ENCODE measurements at places on chromosomes 12 and 14.

DNA sequence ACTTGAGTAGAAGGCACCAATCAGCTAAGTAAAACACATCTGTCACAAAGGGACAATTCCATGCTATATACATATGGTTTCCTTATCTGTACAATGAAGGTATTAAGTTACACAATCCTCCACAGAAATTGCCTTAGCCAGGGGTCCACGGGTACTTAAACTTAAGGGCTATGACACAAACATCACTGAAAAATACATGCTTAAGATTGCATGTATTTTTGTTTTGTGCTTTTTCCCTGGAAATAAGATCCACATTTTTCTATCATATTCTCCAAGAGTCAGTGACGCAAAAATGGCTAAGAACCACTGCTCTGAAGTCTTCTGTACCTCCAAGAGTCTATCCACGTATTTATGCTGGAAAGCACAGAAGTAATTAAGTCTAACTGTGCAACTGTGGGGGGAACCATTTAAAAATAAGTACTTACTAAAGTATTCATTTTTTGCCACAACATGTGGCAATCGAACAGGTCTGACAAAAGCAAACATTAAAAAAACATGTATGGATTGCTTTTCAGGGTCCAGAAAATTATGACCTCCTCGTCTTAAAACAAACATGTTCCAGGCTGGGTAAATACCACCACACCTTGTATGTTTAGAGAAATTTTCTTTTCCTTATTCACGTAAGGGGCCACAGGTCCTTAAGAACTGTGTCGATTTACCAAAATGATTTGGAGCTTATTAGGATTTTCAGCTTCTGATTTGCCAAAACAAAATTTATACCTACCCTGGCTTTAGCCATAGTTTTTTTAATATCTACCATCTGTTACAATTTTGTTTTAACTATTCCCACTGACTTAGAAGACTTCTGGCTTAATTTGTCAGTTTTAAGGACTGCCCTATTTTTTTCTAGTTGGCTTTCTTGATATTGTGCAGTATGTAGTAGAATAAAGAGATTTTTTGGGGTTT lies 2.8 kb downstream of the SLC38A2 start:
- no peak for DNase-seq

DNA sequence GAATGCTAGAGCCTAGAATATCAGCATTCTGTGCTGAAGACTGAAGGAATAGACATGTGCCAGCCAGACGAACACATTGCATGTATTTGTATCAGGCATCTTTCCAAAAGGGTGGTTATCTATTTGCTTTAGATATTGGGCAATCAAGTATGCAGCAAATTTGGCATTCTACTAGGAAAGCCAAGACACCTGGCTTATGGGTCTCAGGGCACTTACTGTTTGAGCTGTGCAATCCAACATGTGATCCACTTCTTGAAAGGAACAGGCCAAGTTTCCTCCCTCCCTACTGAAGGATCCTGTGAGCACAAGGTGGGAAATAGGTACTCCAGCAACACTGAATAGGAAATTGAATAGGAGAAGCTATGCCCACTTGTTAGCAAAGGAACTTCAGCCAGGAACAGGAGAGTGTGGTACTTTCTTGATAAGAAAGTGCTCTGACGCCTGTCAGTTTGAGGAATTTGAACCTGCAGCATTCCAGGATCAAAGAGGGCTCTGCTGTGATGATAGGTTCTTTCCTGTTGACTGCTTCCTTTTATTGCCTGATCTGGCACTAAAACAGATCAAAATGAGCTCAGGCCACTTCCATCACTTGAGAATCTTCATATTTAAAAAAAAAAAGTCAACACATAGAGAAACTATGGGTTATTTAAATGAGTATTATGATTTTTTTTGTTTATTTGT lies 20.6 kb downstream of the OR6S1 start:
- no peak for DNase-seq

GRCh38 chr14:35281341-35281740 lies 10.8 kb upstream of the PSMA6 start:
- DNase-seq = peak; percentile 21

DNA sequence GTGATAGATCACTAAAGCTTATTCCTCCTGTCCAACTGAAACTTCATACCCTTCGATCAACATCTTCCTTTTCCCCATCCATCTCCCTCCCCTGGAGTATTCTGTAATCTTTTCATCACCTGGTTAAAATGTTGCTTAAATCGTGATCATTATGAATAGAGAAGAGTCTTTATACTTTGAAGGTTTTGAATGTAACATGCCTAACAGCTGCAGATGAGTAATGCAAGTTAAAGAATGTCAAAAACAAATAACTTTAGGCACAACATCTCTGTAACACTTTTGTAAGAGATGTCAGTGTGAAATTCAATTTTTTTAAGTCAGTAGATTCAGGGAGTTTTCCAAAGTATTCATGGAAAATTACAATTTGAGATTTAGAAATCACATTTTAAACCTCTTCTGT lies 25.0 kb downstream of the RXYLT1 start:
- DNase-seq = no peak

DNA sequence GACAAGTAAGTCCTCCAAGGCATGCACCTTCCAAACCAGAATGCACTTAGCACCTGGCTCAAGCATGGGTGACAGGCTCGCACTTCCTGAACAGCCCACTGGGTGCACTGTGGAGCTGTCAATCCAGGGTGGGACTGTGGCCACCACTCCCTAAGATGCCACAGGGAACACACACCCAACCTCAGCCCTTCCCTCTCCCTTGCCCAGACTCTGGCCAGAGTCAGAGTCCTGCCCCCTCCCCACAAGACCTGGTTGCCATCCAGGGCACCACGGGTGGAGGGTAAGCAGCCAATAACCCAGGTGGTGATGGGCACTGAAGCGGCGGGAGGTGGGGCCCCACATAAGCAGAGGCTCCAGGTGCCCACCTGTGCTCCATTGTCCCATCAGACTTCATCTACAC lies 160.6 kb downstream of the MYRFL start:
- peak; percentile 17 for DNase-seq

- DNase-seq = no peak
Observed at GRCh38 chr14:62185078-62185477, 422.9 kb downstream of the SNAPC1 start.

DNA sequence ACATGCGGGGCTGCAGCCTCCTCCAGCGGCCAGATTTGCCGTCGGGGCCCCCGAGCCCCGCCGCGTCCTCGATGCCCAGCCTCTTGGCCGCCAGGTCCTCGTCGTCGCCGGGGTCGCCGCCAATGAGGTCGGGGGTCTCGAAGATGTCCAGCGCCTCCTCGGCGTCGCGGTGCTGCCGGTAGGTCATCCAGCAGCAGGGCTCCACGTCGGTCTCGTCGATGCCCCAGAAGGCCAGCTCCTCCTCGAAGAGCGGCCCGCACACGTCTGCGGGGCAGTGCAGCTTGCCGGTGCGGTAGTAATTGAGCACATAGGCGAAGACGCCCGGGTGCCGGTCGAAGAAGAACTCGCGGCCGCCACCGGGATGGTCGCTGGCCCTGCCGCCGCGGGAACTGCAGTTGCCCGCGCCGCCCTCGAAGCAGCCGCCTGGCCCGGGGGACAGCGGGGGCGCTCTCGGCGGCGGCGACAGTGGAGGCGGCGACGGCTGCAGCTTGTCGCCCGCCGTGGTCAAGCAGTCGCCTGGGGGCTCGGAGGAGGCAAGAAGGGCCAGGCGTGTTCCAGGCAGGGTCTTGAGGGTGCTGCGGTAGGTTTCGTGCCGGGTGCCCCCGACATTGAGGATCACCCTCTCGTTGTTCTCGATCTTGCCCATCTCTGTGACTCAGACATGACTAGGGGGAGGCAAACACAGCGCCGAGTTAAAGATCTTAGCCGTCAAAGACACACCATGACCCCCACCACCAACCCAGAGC lies 2.1 kb downstream of the KCNC2 start:
- DNase-seq = no peak

DNA sequence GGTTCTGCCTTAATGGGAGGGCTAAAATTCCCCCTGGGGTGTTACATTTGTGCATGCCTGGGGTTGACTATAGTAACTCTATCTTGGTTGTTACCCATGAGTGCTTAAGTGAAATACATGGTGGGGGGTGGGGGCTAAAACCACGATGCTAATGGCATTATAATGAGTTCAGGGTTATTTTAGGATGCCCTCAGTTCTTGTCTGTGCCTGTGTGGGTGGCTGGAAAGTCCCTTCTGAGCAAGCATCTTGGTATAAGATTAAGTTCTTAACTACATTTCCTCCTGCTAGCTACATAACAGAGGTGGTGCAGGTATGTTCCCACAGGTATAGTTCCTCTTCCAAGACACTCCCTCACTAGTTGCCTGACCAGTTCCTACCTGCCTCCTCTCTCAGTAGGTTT lies 822.3 kb downstream of the LRFN5 start:
- peak; percentile 88 for DNase-seq

DNA sequence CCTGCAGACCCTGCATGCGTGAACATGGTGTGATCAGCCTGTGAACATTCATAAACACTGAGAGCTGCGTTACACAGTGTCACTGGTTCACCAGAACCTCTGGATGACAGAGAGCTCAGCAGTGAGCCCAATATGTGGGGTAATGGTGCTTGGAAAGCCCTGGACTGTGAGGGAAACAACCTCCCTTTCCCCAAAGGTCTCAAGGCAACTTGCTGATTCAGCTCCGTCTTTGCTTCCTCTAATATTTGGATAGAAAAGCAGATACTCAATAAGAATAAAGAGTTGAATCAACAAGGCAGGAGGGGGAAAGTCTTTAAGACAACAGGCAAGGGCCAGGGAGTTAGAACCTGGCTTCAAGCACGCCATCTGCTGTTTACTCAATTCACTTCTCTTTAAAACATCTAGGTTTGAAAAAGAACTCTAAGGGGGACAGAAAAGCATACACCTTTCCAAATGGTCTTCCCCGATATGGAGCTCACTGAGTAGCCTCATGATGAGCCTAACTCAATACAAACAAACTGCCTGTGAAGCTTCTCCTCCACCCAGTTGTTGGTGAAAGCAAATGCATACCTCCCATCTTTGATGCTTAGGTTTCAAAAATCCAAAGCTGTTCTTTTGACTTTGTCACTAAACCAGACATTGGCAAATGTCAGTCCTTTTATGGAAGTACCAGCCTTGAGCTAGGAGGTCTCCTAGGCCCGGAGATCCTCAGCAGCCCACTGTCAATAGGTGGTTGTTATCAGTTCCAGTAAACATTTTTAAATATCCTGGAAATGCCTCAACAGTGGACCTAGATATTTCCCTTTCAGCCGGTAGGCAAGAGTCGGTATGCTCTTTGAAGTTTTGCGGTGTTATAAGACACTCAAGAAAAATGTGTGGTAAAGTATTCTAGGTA lies 76.1 kb downstream of the SAMD4A start:
- DNase-seq = no peak

GRCh38 chr12:69068448-69068847 lies 135.5 kb upstream of the CPM start:
- DNase-seq = no peak

DNA sequence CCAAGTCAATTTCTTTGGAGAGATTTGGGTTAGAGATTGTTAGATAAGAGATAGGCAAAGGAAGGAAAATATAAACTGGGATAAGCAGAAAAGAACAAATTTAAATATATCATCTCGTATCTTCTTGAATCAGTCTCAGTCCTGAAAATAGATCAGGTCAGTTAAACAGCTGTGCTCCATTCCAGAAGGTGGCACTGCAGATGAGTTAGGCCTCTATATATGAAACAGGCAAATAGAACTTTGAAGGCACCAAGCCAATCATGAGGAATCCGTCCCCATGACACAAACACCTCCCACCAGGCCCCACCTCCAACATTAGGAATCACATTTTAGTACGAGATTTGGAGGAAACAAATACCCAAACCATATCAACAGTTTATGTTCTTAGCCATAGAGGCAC lies 605.5 kb upstream of the USP15 start:
- DNase-seq = peak; percentile 28

DNA sequence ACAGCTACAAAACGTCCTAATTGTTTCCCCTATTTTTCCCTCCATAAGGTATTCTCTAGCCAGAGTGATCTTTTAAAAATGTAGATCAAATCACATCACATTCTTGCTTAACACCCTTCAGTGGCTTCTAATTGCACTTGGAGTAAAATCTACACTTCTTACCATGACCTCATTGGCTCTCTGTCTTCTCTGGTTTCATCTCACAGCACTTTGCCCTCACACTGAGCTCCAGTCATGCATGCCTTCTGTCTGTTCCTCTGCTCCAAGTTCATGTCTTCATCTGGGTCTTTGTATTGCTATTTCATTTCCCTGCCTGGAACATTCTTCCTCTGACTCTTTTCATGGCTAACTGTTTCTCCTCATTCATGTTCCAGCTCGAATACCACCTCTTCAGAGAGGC lies 220.4 kb upstream of the GARIN6 start:
- no peak for DNase-seq

DNA sequence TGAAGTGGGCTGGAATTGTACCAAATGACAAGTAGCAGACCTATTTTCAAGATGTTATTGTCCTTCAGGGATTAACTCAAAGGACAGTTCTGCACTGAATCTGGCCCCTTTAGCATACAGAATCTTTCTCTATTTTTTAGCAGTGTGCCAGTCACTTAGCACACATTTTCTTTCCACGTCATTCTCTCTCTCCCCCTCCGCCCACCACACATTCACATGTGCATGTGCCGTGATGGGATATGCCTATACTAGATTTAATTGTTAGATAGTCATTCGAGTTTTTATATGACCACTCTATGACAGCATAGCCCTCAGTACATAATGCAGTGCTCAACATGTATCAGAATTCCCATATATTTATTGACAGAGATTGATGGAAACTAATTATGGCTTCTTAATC lies 129.1 kb downstream of the KCNC2 start:
- no peak for DNase-seq
